ENCODE measurements at places on chromosomes 2 and 18. TPM values are rescaled to one million over a fixed set of nuclear protein-coding genes. Genes with fewer than 3 reads are reported as not detected.

Gene BARD1
- total RNA-seq: 18.8 TPM

DNA sequence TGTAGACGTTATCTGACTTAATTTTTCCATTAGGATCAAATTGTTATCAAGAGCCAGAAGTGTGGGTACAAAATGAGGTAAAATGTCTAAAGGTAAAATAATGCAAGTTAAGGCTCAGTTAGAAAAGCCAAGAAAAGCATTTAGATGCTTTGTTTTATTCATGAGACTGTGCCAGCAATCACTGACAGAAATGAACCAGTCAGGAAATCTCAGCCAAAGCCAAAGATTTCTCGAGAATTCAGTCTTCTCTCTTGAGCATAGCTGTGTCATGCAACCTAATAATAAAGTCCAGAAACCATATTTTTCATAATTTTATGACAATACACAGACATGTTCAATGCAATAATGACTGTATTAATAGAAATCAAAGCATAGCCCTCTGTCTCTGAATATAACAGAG is 43.5 kb upstream of the ZNF397 start:
- H3K4me3 ChIP-seq: no peak overlapping the region
- H3K27ac ChIP-seq: no peak overlapping the region
- no peaks in the 10 kb centered on the region for H3K27me3 ChIP-seq
- no peaks in the 10 kb centered on the region for H3K36me3 ChIP-seq
- DNase-seq: no peak

- DNase-seq: no peak
- H3K27ac ChIP-seq: no peak overlapping the region
- H3K4me3 ChIP-seq: no peak overlapping the region
- no peaks in the 10 kb centered on the region for H3K27me3 ChIP-seq
Measured at GRCh38 chr2:230661072-230661957, 51.3 kb upstream of the CAB39 start.

DNA sequence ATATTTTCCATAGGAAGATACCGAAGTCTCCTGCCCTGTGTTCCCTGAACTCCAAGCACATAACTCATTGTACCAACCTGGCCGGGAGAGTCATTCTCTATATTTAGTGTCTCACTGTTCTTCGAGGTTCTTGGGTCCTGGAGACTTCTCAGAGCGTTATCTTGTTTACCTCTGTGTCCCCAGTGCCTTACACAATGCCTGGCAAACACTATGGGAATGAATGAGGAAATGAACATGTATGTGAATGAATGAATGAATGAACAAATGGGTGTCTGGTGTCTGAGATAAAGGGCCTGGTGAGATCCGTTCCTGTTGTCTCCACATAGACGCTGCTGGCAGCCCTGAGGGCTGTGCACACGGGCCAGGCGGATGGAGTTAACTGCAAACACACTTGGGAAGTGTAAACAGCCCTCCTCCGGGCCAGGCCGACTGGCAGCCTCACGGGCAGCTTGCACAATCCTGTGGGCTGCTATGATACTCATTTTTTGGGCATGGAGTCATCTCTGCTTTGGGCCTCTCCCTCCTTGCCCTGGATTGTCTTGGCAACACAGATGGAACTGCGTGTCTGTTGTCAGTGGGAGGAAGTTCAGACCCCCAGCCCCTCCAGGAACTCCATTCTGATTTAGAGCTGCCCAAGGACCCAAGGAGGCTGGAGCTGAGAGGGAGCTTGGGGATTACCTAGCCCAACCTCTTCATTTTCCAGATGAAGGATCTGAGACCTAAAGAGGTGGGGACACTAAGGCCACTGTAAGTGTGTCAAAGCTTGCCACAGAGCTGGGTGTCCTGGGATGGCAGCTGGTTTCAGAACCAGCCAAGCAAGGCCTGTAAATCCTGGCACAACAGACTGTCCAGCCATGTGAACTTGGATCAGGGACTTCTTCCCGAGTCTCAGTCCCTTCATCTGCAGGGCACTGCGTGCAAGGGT is 124.4 kb downstream of the INHBB start:
- peaks cover 36% of the 10 kb centered on the region for H3K27me3 ChIP-seq
- H3K4me1 ChIP-seq: peaks cover 3% of the 10 kb centered on the region
- H3K27ac ChIP-seq: no peak overlapping the region
- H3K36me3 ChIP-seq: no peaks in the 10 kb centered on the region
- H3K4me3 ChIP-seq: no peak overlapping the region
- DNase-seq: peak; percentile 97

- no peak for DNase-seq
- no peak overlapping the region for H3K27ac ChIP-seq
- no peaks in the 10 kb centered on the region for H3K4me1 ChIP-seq
- no peak overlapping the region for H3K4me3 ChIP-seq
- H3K27me3 ChIP-seq: no peaks in the 10 kb centered on the region
Measured at GRCh38 chr18:8791171-8791651, 85.9 kb downstream of the MTCL1 start.

DNA sequence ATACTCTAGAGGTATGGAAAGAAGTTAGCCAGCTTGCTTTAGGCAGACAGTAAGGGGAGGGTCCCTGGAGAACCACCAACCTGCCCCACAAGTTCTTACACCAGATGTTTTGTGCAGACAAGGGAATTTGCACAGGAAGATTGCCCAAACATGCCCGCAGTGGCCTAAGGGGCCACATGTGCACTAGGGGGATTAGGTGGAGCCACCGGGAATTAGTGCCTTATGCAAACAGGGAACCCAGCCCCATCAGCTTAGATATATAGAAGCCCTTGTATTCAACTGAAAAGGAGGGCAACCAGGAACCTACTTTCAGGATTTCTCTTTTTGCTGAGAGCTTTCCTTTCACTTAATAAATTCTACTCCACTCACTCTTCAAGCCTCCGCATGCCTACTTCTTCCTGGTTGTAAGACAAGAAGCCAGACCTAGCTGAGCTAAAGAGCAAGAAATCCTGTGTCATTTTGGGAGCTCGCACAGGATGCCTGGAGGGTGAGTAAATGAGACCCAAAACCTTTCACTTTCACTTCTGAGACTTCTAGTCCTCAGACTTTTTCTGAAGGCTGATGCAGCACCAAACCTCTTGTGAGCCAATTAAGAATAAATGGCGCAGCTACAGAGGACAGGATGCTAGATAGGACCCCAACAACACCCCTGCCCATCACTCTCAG is 146.3 kb downstream of the GCA start:
- H3K4me3 ChIP-seq: no peak overlapping the region
- DNase-seq: no peak
- H3K27me3 ChIP-seq: no peaks in the 10 kb centered on the region
- H3K4me1 ChIP-seq: no peaks in the 10 kb centered on the region
- H3K36me3 ChIP-seq: no peaks in the 10 kb centered on the region

- H3K36me3 ChIP-seq: no peaks in the 10 kb centered on the region
- H3K4me1 ChIP-seq: no peaks in the 10 kb centered on the region
- no peak for DNase-seq
- H3K4me3 ChIP-seq: no peak overlapping the region
Measured at GRCh38 chr2:170243118-170243837, 65.3 kb downstream of the MYO3B start.
